ENCODE measurements at places on chromosomes 3 and 15.
A peak's percentile ranks its signal among the peaks of the same experiment; 100 is the strongest.

GRCh38 chr3:71490692-71491091 lies 92.8 kb downstream of the FOXP1 start:
- no peak for DNase-seq

- DNase-seq: no peak
Observed at GRCh38 chr15:58135511-58136174, 2.5 kb upstream of the AQP9 start.

DNA sequence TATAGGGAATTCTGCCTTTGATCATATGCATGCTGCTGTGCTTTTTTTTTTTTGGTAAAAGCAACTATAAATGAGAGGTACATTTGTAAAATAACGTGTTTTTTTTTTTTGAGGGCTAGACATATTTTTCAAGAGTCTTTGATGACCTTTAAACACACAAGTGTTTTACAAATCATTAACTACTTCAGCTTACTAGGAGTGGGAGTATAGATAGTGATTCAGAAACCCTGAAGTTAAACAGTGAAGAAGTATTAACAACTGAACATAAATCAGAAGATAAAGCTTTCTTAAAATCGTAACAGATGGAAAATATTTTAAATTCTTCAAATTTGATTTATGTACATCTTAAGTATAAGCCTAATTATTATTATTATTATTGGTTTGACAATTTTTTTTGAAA lies 2.9 kb upstream of the GMNC start:
- no peak for DNase-seq

- DNase-seq: no peak
Observed at GRCh38 chr3:189567322-189567721, 63.9 kb upstream of the TP63 start.

- DNase-seq: peak; percentile 82
Observed at GRCh38 chr3:39180546-39181346, 11.6 kb downstream of the XIRP1 start.

DNA sequence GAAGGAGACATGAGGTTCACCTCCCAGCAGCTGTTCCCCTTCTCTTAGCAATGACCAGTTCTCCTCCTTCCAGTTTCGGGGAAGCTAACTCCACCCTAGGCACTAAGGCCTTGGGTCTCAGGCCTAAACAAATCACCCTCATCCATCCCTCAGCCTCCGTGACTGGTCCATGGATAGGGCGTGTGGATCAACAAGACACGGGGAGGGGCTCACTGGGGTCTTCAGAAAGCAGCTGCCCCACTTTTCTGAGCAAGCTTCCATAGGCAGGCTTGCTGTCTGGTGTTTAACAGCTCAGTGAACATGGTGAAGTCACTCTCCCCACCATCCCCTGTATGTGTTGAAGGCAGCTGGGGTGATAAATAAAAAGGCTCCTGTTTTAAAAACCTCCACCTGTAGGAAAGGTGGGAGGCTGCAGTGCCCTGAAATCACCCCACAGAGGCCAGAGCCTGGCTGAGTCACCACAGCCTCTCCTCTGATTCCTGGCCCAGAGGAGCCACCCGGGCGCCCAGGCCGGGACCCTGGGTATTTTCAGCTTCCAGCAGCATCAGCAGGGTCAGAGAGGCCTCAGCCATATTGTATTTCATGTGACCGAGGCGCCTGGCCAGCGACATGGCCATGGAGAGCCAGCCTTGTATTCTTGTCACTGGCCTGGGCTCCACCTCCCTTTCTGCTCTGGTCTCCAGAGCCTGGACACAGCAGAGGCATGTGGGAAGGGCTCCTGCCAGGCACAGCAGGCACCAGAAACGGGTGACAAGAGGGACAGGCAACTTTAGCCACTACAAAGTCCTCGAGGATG lies 60.3 kb upstream of the HERC1 start:
- no peak for DNase-seq

DNA sequence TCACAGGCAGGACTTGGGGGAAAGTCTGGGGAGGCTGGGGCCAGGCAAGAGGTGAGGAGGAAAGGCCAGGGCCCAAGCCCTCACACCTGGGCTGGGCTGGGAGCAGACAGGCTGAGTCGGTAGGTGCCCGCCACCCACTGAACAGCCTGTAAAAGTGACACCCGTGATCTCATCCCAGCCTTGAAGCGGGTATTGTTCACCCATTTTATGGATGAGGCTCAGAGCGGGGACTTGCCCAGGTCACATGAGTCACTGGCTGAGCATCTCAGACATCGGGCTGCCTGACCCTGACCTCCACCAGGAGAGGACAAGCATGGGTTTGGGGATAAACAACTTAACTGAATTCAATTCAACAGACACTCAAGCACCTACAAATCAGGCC lies 52.0 kb upstream of the CTSH start:
- DNase-seq: no peak

- DNase-seq: no peak
Observed at GRCh38 chr3:173869766-173870165, 472.2 kb downstream of the NLGN1 start.

- peak; percentile 98 for DNase-seq
Observed at GRCh38 chr3:194736277-194736895, 50.7 kb downstream of the FAM43A start.

GRCh38 chr15:39517122-39517855 lies 63.6 kb upstream of the THBS1 start:
- DNase-seq: no peak

- DNase-seq: peak; percentile 82
Observed at GRCh38 chr15:34342737-34343575, at the start of the genes NOP10 and NUTM1. NOP10 (minus strand) TSS chr15:34343136; CDS start chr15:34343073, 63 bp downstream. NUTM1 (plus strand) TSS chr15:34343315; CDS start chr15:34343697, 382 bp downstream.

- DNase-seq: peak; percentile 1
Observed at GRCh38 chr3:60017631-60018030, 967.8 kb upstream of the CFAP20DC start.

GRCh38 chr3:179108086-179108485 lies 36.5 kb upstream of the ZMAT3 start:
- DNase-seq: no peak

- DNase-seq: peak; percentile 35
Observed at GRCh38 chr3:191388823-191389222, 58.5 kb upstream of the UTS2B start.

GRCh38 chr3:59821274-59821673 lies 771.4 kb upstream of the CFAP20DC start:
- DNase-seq: no peak

DNA sequence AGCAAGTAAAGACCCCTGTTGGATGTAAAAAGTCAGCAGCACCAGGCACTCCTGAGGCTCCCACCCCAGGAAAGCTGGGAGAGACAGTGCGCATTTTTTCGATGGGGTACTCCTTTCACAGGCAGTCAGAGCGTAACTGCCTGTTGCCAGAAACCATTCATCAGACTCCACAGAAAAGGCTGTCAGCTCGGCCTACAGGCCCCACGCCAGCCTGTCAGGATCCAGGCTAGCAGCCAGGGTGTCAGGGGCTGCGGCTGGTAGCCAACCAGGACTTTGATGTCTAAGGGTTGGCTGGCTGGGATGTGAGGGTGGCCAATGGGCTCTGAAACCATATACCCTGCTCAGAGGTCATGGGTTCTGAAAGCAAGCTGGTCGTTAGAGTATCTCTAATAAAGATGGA lies 164.5 kb downstream of the WNT5A start:
- DNase-seq: no peak

All from Kasumi-1 (cell line).